ENCODE measurements at places on chromosomes 7 and 10.

GRCh38 chr7:27364344-27364758, 121.7 kb downstream of the EVX1 start:
- no peak for DNase-seq

DNA sequence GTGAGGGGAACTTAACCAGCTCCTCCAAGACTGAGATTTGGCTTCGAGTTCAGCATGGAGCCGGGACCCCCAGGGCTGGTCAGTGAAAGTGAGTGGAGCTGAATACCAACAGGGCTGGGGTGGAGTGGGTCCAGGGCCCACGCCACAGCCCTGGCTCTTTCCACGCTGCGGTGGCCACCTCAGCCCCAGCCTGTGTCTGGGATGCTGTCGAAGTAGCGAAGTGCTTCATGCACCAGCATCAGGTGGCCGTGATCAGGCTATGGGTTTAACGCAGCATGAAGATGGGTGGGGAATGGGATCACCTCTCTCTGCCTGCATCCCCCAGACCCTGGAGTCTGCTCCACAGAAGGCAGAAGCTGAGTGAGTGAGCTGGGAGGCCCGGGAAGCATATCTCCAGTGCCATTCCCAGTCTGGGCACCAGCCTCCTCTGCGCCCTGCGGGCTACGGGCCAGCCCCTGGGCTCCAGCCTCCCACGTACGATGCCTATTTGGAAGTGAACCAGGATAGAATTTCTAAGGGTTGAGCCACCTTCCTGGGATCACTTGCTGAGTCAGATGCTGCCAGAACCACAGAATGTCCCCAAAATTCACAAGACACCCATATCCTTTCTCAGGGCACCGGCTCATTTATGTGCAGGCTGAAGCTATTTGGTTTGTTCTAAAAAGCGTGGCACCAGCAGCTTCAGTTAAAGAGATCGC, 131.1 kb upstream of the CHST15 start:
- DNase-seq: no peak

- no peak for DNase-seq
Observed at GRCh38 chr7:47908720-47909119, 39.5 kb downstream of the PKD1L1 start.

- DNase-seq: no peak
Observed at GRCh38 chr10:77417806-77418640, 219.6 kb downstream of the KCNMA1 start.

DNA sequence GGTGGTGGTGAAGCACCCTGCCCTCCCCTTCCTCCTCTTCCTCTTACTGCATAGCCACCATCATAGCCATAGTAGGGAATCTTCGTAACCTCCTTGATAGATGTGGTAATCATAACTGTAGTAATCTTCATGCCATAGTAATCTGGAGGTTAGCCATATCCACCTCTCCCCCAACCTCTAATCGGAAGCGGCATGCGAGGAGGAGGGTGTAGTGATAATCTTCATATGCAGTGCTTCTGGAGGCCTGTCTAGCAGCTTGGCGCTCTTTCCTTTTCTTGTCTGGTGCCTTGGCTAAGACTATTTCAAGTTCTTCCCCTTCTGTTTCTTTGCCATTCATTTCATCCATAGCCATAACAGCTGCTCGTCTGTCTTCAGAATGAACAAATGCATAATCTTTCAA, 90.9 kb downstream of the MLLT10 start:
- DNase-seq: no peak

GRCh38 chr10:81479316-81479715, 395.7 kb upstream of the NRG3 start:
- DNase-seq: no peak

DNA sequence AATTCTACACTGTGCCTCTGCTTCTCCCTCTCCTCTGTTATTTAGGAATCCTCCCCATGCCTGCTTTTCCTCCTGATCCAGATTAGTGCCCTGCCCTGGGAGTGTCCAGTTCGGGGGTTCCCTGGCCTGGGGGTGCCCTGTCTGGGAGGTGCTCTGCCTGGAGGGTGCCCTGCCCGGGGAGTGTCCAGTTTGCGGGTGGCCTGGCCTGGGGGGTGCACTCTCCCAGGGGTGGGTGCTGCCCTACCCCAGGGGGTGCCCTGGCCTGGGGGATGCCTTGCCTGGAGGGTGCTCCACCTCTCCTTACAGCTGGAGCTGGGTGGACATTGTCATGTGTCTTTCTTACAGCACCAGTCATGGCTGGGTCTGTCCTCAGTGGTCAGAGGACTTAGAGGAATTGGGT, 20.2 kb downstream of the RAMP3 start:
- DNase-seq: no peak

DNA sequence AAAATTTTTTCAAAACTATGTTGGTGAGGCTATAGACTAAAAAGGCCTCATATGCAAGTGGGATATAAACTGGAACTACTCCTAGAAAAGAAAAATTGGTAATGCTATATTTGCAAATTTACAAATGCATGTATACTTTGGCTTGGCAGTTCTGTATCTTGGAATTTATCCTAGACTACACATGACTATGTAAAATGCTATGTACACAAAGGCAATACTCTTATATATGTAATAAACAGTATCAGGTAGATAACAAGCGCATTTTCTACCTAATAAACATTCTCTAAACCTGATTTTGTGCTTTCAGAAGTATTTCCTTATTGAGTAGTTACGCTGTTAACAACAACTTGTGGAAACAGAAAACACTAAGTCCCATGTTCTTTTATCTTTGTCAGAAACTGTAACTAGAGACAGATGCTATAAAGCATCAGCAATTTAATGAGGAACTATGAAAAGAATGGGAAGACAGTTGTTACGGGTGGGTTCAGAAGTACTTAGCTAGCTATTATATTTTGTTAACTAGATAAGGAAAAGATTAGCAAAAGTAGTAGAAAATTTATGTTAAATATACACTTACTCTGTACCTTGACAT, 107.8 kb downstream of the ARHGAP12 start:
- DNase-seq: no peak

GRCh38 chr10:126083009-126083408, 186.6 kb downstream of the FANK1 start:
- no peak for DNase-seq

DNA sequence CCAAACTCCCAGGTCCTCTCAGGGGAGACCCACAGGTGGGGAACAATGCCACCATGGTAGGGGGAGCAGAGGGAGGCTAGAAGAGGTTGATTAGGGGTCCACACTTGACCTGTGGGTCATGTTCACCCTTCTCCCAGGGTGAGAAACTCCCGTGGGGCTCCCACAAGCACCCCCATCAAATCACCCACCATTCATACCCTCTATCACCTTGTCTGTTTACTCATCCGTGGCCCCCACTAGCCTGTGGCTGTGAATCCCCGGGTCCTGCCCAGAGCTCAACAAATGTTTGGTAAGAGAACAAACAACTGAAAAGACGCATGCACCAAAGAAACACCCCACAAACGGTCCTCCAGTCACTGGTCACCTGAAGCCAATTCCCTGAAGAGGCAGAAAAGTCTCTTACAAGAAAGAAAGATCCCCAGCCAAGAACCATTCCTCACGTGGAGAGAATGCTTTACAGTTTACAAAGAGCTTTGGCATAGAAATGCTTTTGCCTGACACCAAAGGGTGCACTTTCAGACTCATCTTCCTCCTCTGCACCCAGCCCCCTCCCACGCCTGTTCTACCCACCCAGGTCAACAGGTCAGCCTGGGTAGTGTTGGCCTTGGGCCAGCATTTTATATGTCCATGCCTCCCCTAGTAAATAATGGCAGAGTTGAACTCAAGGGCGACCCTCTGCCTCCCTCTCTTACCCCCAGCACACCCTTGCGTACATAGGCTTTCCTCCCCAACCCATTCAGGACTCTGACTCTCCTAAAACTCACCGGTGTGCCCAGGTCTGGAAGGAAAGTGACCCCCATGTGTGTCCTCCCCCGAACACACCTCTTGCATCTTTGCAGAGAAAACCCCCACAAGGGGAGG, 1.9 kb downstream of the ZCCHC24 start:
- DNase-seq: no peak

DNA sequence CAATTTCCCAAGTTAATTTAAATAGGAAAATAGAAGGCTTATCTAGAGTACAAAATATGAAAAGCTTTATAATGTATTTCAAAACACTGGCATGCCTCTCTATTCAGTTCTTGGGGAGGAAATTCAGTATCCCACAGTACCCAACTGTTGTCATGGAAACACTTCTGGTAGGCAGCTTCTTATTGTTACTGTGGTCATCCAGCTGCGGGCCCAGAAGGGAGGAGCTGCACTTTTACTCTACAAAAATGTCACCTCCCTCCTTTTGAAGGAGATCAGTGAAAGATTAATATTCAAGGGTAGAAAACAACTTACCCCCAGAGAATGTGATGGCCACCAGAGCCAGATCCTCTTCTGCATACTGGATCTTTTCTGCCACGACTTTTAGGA, 202.8 kb downstream of the RAPGEF5 start:
- no peak for DNase-seq

- no peak for DNase-seq
Observed at GRCh38 chr7:115267503-115267902, 345.6 kb downstream of the MDFIC start.

GRCh38 chr7:15679306-15679705, 7.2 kb downstream of the MEOX2 start:
- no peak for DNase-seq

- DNase-seq: no peak
Observed at GRCh38 chr10:34581801-34582532, 233.1 kb downstream of the PARD3 start.

- DNase-seq: no peak
Observed at GRCh38 chr10:133007360-133007858, 65.0 kb upstream of the CFAP46 start.

- no peak for DNase-seq
Observed at GRCh38 chr7:77794000-77794399, 4.2 kb downstream of the TMEM60 start.

- DNase-seq: no peak
Observed at GRCh38 chr10:1100691-1101368, 44.6 kb downstream of the WDR37 start.

GRCh38 chr10:20288060-20288459, 471.8 kb downstream of the PLXDC2 start:
- DNase-seq: no peak

GRCh38 chr7:16770657-16771329, 17.2 kb downstream of the TSPAN13 start:
- DNase-seq: no peak

GRCh38 chr7:102991077-102991539, 78.3 kb downstream of the LRRC17 start:
- DNase-seq: no peak

DNA sequence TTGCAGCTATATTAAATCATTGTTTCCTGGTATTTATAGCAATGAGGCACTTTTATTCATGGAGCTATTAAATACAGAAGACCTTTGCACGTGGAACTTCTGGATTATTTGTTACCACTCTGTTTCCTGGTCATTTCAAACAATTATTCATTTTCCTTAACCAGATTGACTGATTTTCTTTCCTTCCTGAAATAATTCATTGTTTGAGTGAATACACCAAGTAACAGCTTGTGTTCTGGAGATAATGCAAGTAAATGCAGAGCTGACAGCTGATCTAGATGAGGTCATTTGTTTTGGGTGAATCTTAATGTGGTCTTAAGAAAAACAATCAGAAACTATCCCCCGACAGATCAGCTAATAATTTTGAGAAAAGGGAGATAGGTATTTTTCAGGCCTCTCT, 497.7 kb downstream of the KIF20B start:
- no peak for DNase-seq

DNA sequence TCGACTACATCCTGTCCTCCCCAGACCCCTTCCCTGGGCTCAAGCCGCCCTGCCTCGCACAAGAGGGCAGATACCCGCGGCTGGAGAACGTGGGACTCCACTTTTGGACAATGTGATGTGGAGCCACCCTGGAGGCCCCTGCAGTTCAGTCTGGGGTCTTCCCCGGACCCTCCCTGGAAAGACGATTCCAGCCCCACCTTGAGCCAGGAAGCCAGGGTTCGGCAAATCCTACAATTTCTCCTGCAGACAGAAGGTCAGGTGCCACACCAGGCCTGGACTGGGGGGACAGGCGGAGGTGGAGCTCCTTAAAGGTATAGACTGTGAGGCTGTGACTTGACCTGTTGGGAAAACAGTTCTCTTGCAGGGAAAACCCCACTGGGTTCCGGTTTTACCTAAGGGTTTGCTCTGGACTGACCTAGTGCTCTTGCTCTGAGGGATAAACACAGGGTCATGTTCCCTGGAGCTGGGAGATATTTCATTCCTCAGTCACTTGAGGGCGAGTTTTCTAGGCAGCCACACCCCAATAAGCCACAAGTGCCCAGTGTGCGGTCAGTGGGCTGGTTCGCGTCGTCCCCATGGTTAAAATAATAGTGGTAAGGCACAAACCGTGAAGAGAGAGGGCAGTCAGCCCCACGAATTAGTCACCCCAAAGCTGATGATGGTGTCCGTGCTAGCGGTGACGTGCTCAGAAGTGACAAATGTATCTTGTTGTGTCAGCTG, 1.6 kb downstream of the FOXL3 start:
- no peak for DNase-seq

- DNase-seq: no peak
Observed at GRCh38 chr7:6252748-6253147, 19.7 kb downstream of the CYTH3 start.

- no peak for DNase-seq
Observed at GRCh38 chr10:115871855-115872254, 401.2 kb downstream of the GFRA1 start.

DNA sequence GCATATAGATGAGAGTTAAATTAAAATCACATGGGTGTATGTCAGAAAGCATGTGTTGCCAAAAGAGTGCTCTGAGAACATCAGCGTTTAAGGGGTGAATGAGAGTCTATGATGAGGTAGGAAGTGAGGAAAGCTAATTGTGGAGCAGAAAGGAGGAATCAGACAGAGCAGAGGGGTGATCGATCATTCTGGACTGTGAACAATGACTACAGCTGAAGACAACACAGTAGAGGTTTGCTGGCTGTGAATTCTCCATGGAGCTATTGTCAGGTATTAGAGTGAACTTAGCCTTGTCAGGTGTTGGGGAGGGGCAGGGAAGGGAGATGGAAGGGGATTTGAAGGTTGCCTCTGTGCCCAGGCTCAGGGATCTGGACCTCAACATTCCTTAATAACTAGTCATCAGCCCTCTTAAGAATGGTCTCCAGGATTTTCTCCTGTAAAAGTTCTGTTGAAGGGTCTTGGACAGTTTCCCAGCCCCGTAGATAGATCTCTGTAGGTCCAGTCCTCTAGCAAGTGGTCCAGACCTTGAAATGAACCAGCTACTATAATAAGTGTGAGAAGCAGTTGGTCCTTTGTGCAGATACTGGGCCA, 57.1 kb downstream of the KIF5B start:
- no peak for DNase-seq

- DNase-seq: no peak
Observed at GRCh38 chr7:81231301-81231838, 312.5 kb upstream of the SEMA3C start.

GRCh38 chr10:90041585-90041984, 340.2 kb downstream of the KIF20B start:
- no peak for DNase-seq

- DNase-seq: no peak
Observed at GRCh38 chr10:119025776-119026175, 3.7 kb upstream of the NANOS1 start.

DNA sequence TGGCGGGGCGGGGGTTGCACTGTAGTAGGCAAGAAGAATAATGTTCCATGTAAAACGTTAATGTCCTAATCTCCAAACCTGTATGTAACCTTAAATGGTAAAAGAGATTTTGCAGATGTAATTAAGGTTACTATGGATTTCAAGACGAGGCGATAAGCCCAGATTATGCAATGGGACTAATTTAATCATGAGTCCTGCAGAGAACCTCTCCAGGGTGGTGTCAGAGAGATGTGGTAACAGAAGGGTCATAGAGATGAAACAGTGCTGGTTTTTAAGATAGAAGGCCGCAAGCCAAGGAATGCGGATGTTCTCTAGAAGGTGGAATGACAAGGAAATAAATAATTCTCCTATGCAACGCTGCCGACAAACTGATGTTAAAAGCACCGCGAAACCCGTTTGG, 57.1 kb downstream of the UBE3C start:
- no peak for DNase-seq

- DNase-seq: no peak
Observed at GRCh38 chr7:63067897-63068585, 930.6 kb upstream of the ZNF722 start.
